Fibroblast of skin of back (primary cell): ENCODE measurements at places on chromosomes 4 and X.

GRCh38 chr4:123682931-123683330 lies 286.3 kb downstream of the SPRY1 start:
- no peak for DNase-seq

DNA sequence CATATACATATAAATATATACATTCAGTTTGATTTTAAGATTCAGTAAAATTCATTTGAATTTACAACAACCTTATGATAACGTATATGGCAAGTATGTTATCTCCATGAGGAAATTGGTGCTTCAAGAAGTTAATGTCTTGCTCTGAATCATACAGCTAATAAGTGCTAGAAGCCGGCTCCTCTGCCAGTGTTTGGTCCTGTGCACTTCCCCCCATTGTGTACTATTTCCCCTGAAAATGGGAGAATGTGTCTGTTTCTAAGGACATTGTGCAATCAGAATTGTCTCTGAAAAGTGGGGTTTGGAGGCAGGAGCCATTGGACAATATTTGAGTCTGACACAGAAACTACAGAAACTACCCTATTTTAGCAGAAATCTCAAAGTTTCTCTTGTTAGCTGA lies 135.9 kb downstream of the CPE start:
- DNase-seq = no peak

DNA sequence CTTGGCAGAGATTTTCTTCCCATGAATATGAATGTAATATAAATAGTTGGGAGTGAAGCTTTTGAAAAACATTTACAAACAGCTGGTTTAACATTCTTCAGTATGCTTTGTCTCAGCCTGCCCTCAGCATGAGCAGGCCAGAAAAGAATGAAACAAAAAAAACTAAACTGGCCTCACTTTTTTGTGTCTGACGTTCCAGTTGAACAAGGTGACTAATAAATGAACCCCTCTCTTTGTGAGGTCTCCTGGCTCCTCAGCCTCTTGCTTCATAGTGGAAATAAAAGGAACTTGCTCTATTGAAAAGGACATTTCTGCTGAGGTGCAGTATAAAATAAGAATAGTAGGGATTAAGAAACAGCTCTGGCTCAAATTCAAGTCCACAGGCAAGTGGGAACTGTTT lies 9.4 kb downstream of the CHST7 start:
- peak; percentile 90 for DNase-seq

DNA sequence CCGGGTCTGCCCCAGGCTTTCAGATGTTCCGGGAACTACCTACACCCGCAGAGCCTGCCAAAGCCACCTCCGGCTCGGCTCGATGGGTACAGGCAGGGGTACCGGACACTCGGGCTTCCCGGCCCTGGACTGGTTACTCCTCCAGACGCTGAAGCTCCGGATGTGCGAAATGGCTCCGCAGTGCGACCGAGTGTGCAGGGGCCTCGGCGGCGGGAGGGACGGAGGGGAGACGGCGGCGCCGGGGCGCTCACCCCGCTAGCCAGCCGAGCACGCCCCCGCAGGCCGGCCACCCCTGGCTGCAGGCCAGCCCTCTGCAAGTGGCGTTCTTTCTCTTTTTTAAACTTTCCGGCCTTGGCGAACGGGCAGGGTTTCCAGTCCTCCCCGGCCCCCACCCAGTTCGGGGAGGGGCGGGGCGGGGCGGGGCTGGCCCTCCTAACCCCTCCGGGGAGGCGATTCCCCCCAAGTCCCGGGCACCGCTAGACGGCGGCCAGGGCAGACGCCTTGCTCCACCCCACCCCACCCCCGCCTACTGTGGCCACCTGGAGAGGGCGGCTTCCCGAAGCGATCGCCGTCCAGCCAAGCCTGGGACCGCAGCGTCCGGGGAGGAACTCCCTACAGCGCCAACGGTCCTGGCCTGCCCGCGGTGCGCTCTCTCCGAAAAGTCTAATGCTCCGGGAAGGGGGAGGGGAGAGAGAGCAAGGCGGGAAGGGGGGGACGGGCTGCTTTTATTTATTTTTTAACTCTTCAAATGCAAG lies 7.5 kb downstream of the BCOR start:
- DNase-seq = no peak

DNA sequence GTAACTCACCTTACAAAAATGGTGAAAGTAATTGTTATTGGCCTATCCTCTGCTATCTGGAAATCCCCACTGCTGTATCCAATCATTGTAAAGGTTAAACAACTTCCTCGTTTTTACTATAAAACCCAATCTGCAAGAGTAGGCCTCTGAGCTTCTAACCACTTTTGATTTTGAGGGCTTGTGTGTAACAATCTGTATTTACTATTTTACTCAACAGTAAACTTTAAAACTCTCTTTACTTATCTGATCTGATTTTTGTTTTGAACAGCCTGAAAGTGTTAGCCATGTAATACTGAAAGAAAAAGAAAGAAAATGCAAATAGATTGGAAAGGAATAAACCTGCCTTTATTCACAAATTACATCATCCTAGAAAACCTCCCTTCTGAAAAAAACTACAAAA lies 63.1 kb downstream of the SLC10A7 start:
- no peak for DNase-seq
